Left forelimb (tissue), 1 donor: ENCODE measurements at places on chromosomes 11 and 22.

- no peak for DNase-seq
Observed at GRCh38 chr11:130022799-130023198, 20.2 kb upstream of the PRDM10 start.

GRCh38 chr11:105754260-105754659 lies 144.4 kb downstream of the GRIA4 start:
- DNase-seq, result no peak

DNA sequence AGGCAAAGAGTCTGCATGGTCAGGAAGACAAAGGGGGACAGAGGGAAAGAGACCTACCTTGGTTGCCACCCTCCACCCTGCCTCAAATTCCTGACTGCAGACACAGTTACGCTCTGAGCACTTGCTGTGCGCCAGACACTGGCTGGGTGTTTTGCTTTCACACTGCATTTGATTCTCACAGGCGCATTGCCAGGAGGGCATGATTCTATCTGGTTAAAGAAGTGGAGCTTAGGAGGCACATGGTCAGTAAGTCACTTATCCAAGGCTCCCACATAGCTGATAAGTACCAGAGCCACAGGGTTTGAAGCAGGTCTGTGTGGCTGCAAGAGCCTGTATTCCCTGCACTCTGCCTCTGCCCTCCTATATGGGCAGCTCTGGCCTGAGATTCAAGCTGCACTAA lies 103.9 kb downstream of the TIMP3 start:
- no peak for DNase-seq

DNA sequence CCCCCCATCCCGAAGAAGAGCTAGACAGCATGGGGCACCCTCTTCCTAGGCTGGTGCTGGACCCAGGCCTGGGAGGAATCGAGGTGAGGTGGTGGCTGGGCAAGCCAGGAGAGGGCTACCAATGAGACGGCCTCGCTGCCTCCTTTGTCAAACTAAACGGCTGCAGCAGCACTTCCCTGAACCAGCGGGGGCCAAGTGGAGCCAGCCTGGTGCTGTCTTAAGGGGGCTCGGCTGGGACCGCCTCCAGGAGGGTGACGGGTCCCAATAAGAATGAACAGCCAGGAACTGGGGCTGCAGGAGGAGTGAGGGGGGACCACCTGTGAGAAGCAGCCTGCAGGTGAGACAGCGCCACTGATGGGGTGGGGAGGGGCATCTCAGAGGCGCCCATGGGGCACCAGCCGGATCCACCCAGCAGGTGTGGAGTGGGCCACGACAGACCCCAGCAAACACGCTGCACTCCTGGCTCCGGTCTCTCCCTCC lies 17.1 kb downstream of the IFT27 start:
- DNase-seq, result peak; percentile 34

GRCh38 chr11:126732981-126733380 lies 267.6 kb downstream of the KIRREL3 start:
- no peak for DNase-seq

GRCh38 chr11:70877151-70877550 lies 375.2 kb downstream of the SHANK2 start:
- DNase-seq, result no peak
